ENCODE measurements at places on chromosomes 3 and 15.

DNA sequence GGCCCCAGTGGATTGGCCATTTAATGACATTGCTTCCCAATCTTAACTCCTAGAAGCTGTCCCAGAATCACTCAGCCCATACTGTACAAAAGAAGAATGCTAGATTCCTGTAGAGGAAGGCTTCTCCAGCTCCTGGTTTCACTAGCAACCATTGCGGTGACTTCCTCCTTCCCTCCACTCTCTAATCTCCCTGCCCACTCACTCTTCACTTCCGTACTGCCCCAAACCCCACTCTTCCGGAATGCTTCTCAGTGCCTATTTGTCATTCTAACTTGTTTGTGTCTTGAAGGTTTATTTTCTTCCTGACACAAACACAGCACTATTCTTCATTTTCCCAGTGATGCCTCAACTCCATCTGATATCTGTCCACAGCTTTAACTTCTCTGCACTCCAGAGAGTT lies 97.1 kb upstream of the SPATA16 start:
- no peak for DNase-seq

DNA sequence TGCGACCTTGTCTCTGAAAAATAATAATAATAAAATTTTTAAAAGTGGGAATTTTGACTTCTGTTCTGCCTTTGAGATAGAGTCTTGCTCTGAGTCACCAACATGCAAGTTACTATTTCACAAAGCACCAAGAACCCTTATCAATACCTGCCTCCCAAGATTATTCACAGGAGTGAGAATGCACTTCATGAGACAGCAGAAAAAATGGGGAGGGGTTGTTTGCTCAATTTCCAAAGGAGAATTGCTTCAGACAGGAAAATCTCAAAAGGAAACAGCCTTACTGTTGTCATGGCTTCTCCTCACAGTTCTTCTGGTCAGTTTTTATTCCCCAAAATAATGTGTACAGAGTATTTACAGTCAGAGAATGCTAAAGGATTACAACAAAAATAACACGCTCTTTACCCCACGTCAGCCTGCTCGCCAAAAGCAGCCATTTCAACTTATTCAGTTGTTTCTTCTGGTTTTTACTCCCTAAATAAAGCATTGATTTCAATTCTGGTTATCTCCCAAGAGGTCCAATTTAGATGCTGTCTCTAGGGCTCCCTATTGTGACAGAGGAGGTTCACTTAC lies 89.0 kb downstream of the PPCDC start:
- no peak for DNase-seq

DNA sequence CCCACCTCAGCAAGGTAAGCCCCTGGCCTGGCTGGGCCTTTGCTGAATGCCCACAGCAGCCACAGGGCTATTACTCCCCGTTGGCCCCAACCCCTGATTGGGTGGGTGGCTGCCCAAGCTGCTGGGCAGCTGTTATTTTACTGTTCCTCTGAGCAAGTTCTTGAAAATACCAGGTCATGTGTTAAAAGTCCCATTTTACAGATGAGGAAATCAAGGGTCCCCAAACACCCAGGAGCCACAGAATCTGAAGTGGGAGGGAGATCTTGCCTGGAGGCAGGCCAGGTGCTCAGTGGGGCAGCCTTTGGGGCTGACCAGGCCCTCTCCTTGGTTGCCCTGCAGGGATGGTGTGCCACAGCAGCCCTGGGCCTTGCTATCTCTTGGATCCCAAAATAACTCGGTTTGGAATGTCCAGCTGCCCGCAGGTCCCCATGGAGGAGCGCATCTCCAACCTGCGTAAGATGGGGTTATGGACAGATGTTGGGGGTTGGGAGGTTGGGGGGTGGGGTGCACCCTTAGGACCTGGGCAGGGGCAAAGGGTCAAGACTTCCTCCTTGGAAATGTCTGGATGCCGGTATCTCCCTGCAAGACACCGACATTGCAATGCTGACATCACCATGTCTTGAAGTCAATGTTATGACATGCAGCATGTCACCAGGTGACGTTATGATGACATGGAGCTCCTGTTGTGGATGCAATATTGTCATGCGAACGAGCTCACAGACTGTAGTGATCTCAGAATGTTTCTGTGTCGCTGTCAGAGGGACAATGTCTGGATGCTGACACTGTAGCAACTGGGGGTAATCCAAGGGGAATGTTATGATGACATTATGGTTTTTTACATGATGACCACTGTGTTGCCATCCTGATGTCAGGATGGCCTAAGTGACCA lies 13.3 kb upstream of the CSPG4 start:
- no peak for DNase-seq

DNA sequence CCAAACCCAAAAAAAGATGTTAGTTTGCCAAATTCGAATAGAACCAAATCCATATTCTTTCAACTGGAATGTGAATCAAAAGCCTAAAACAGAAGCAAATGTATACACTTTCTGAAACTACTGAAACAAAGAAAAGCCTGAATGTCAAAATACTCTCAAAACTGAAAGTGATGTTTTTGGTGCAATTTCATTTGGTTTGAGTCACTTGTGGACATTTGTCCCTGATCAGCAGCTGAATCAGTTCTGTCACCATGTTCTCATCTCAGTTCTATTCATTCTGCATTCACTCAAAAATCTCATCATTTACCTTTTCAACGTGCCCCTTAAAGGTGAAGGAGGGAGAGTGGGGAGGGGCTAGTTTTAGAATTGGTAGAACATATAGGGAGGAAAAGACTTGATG lies 266.8 kb downstream of the ABHD5 start:
- DNase-seq = no peak

- DNase-seq = peak; percentile 19
Observed at GRCh38 chr15:67065531-67066005, at the start of gene SMAD3. Gene SMAD3 (plus strand): TSS chr15:67065602. CDS start chr15:67066155, 553 bp downstream.

GRCh38 chr3:43879166-43879565 lies 188.4 kb downstream of the ABHD5 start:
- DNase-seq = peak; percentile 31

DNA sequence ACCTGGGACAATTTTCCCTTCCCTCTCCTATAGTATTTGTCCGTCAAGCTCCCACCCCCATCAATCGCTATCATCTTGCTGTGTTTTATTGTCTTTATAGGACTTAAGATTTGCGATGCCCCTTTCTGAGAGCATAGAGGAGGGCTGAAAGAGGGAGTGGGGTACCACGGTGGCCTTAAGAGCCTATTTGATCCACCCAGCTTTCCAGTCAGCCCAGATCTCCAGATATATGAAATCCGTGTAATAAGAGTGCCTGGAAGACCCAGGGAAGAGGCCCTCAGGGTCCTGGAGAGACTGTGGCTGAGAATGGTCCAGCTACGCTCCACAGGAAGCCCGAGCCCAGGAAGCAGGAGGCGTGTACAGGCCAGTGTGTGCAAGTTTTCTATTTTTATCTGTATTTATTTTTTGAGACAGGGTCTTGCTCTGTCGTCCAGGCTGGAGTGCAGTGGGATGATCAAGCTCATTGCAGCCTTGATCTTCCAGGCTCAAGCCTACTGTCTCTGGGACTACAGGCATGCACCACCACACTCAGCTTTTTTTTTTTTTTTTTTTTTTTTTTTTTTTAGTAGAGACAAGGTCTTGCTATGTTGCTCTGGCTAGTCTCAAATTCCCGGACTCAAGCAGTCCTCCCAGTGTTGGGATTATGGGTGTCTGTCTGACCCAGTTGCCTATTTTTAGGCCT lies 964 bp upstream of the NCKIPSD start:
- DNase-seq = no peak

GRCh38 chr3:187293516-187294430 lies 2.2 kb upstream of the MASP1 start:
- DNase-seq = no peak

- DNase-seq = peak; percentile 41
Observed at GRCh38 chr3:42071904-42072812, 19.0 kb upstream of the TRAK1 start.

- peak; percentile 78 for DNase-seq
Observed at GRCh38 chr15:74264081-74264501, 28.0 kb downstream of the CCDC33 start.

DNA sequence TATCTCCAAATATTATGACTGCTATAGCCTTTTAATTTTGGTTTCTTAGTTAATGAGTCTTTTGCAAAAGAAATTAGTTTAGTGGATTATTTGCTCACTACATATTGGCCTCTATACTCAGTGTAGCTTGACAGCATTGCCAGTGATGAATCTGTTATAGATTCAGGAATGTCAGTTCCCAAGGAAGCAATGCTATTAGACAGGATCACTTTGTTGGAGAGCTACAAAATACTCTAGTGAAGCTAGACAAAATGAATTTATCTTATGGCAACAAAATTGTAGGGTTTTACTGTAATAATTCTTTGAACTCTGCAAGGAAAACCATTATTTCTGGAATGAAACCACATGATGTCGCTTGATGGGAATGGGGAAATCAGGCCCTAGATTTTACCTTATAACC lies 543.3 kb downstream of the SQOR start:
- DNase-seq = no peak

DNA sequence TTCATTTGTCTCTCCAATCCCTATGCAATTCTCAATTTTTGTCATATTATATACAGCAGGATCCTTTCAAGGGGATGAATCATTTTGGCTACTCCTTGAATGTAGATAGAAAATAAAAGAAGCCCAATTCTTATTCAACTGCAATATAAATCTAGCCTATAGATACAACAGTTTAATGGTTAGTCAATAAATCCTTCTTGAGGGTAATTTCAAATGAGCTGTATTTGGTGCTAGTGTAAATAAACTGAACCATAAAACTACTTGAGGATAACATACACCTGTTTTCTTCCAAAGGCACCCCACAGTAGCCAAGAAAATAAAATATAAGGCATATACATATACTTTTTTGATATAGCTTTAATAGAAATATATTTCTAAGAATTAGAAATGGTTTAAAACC lies 830.3 kb downstream of the ROBO1 start:
- DNase-seq = no peak

GRCh38 chr3:53820084-53820483 lies 26.1 kb downstream of the CHDH start:
- DNase-seq = no peak

DNA sequence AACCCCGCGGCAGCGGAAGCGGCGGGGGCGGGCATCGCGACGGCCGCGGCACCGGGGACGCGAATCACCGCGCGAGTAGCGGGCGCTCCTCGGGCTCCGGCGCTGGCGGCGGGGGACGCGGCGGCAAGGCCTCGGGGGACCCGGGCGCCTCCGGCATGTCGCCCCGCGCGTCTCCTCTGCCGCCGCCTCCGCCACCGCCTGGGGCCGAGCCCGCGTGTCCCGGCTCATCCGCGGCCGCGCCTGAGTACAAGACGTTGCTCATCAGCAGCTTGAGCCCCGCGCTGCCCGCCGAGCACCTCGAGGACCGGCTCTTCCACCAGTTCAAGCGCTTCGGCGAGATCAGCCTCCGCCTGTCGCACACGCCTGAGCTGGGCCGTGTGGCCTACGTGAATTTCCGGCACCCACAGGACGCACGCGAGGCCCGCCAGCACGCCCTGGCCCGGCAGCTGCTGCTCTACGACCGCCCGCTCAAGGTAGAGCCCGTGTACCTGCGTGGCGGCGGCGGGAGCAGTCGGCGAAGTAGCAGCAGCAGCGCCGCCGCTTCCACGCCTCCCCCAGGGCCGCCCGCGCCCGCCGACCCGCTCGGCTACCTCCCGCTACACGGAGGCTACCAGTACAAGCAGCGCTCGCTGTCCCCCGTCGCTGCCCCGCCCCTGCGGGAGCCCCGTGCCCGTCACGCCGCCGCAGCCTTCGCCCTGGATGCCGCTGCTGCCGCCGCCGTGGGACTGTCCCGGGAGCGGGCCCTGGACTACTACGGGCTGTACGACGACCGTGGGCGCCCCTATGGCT lies 675 bp downstream of the RBM15B start:
- DNase-seq = peak; percentile 17

- DNase-seq = no peak
Observed at GRCh38 chr15:70165716-70166284, 68.1 kb upstream of the TLE3 start.

DNA sequence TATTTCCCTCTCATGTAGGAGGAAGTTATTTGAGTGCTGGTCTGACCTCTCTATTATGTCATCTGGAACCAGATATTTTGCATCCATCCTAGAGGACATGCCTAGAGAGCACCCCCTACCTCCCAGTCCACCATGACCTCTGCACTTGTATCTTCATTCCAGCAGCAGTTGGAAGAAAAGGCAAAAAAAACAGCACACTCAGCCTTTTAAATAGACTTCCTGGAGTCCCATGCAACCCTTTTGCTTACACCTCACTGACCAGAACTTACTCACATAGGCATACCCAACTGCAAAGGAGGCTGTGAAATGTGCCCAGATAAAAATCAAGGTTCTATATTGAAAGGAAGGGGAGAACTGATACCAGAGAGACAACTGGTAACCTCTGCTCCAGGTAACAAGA lies 92.3 kb upstream of the FHIT start:
- DNase-seq = no peak

DNA sequence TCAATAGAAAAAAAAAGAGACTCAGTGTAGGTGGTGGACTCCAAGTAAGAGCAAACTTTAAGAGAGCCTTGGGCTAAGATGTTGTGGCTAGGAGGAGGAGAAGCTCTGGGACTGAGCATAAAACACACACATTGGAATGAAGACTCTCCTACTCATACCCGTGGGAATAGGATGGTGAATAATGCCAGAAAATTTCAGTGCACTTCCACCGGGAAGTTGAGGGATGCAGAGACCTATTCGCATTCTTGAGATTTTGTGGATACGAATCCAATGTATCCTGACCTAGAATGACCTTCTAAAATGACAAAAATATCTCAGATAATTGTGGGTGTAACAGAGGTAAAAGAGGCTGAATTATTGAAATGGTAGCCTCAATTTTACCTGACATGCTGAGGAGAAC lies 388.7 kb upstream of the SGO1 start:
- DNase-seq = no peak

Measured in COR-L47 (cell line).